Stimulated activated CD8-positive, alpha-beta memory T cell treated with anti-CD3 and anti-CD28 coated beads, Interleukin-4, amount 100 ng/mL, for 1 hour (primary cell): ENCODE measurements at places on chromosomes 2 and 18.

DNA sequence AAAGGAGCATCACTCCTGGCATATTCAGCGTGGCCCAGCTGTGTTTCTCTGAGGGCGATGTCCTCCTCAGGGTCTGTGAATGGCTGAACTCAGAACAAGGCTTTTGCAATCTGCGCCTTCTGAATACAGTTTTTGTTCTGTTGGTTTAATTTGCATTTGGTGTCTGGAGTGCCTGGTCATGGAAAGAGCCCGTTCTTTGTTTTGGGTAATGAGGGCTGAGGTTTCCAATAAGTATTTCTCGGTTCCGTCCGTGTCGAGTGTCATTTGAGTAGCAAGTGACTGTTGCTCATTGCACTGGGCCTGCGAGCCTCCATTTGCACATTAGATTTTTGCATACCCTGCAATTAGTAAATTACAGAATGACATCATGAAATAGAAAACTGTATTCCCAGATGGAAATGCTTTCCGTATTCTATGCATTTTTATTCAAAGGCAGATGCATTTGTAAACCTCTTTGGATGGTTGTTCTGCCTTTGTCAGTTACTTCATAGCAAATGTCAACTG lies 57.3 kb downstream of the NEDD4L start:
- no peak for DNase-seq

GRCh38 chr2:190979906-190980629 lies 33.9 kb downstream of the STAT1 start:
- DNase-seq = no peak

DNA sequence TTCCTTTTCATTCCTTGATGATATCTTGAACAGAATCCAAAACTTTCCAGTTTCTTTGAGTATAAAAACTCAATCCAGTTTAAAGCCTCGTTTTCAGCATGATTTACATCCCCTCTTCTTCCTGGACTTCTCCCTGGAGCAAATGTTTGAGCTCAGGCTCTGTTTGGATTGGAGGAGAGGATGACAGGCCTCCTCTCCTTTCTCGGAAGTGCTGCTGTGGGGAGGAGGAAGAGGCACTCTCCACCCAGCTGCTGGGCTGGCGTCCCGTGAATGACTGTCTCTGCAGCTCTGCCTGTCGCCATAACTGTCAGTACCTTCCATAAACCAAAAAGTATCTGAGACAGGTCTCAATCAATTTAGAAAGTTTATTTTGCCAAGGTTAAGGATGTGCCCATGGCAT lies 238.2 kb upstream of the AGAP1 start:
- DNase-seq = no peak

- no peak for DNase-seq
Observed at GRCh38 chr2:26269571-26270158, 24.9 kb downstream of the HADHB start.

GRCh38 chr2:196077821-196078220 lies 9.2 kb upstream of the DNAH7 start:
- DNase-seq = no peak

DNA sequence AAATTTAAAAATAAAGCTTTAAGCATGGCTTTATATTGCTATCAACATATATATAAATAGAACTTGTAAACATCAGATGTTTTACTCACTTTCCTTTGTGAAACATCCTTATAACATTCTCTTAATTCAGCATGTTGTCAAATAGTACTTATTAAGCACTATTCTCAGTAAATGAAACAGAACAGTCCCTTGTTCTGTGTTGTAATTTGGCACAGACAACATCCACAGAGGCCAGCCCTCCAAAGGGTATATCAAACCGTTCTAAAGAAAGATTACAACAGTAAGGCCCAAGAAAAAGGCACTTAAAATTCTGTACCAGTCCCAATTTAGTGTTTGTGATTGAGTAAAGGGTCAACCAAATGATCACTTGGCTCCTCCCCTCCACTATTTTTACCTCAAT lies 46.0 kb downstream of the GAREM1 start:
- DNase-seq = no peak

DNA sequence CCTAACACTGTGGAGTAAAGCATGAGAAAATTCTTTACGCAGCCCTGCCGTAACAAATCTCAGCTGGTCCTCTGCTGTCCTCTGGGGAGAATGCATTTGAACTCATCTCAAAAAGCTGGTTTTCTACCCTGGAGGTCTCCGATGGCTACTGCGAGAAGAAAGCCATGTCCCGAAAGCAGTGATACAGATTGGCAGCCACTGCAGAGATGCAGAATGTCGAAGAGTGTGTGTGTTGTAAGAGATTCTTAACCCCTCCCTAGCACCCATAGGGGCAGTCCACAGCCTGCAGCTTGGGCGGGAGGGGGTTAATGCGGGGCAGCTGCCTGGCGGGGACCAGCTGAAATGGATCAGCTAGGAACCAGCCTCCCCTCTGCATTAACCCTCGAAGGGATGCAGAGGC lies 235.9 kb downstream of the ZNF516 start:
- DNase-seq = no peak

GRCh38 chr2:13581471-13581870 lies 864.7 kb downstream of the TRIB2 start:
- DNase-seq = no peak

GRCh38 chr2:230220347-230220969 lies 674 bp upstream of the SP110 start:
- no peak for DNase-seq

DNA sequence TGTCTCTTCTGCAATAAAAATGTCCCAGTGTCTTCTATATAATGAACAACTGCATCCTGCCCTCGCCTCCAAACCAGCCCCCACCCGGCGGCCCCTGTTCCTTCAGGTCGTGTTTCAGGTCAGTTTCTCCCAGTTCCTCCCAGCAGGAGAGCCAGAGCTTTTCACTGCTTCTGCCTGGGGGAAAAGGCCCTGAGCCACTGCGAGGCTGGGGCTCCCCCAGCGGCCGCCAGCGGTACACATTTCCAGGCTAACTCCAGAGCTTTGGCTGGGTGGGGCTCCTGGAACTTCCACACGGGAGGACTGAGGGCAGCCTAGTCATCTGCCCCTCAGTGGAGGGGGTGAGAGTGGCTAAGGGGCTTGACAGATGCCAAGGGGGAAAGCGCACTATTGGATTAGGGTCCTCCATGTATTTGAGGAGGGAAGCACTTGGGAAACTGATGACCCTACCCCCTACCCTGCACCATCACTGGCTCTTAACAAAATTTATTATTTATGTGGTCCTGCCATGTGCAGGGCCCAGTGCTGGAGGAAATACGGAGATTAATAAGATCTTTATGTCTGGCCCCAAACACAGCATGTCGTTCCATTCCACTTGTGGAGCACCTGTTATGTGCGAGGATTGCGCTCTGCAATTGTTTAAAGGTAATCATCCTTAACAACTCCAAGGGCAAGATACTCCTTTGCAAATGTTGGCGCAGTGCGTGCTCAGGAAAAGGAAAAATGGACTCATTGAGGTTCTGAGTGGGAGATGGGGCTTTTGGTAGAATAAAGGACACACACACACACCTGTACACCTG lies 17.3 kb upstream of the CYS1 start:
- DNase-seq = no peak

DNA sequence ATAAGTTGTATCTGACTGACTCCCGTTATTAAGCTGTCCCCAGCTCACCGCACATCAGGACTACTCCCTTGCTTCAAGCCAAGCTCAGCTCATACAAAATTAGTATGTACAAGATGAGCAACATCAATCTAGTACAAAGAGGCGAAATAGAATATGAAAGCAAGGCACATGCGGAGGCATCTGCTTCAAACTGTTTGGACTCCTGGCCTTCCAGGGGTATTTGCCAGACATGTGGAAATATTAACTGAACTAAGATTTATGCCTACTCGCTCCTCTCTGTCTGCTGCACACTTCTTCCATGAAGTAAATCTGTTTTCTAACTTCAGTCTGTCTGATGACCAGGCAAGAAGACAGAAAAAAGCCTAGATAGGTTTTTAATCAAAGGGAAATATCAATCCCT lies 499.8 kb downstream of the PID1 start:
- DNase-seq = no peak

GRCh38 chr2:64913357-64913869 lies 75.8 kb upstream of the SLC1A4 start:
- no peak for DNase-seq

GRCh38 chr18:56139372-56139771 lies 499.0 kb downstream of the TXNL1 start:
- no peak for DNase-seq

- DNase-seq = no peak
Observed at GRCh38 chr18:10207682-10208345, 246.6 kb upstream of the APCDD1 start.

- no peak for DNase-seq
Observed at GRCh38 chr2:36528766-36529392, 69.1 kb downstream of the FEZ2 start.

GRCh38 chr18:11392292-11392691 lies 217.1 kb upstream of the SLC35G4 start:
- no peak for DNase-seq

DNA sequence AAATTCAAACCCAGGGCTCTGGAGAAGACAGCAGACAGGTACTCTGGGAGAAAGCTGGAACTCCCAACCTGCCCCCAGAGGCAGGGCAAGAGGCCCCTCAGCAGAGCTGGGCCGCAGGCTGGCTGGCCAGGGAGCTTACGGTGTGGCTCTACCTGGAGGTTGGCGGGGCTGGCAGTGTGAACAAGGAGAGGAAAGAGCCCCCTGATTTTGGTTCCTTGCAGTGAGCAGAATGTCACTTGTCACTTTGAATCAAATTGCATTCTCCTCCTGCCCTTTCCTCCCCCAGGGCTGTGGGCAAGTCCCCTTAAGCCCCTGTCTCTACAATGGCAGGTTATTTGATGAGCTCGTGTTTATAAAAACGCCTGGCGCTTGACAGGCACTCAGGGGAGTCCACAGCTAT lies 32.6 kb downstream of the MYO7B start:
- DNase-seq = no peak

DNA sequence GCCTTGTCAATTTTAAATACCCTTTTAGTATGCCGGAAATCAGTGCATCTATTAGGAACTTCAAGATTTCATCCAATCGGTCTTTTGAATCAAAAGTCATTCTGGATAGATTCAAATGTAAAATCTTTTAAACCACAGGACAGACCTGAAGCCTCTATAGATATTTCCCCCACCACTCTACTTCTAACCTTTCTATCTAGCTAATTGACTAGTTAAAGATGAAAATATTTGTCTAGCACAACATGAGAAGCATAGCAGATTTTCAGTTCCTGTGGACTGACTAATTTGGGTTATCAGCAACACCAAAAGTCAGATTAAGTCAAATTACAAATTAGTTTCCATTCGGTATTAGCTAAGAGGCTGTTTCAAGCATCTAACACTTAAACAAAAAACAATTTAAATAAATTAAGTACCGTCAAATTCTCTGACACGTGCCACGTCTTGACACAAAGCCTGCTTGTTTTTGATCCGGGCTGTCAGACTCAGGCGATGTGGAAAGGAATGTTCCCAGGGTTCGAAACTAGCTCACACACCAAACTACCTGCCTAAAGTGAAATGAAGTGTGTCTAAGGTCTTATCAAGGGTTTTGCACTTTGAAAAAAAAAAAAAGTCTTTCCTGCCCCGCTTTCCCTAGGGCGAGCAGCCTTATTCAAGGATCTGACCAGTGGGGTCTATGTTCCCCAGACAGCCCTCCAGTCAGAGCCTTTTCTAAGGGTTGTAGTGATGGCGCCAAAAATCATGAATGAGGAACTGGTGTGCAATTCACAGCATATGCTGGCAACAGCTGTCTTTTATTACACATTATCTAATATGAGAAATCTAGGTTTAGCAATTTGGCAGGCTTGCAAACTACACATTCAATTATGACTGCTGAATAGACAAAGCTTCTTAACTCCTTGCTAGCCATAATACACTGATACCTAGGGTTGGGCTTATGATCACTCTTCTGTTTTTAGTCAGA lies 4.7 kb downstream of the CYTIP start:
- no peak for DNase-seq

DNA sequence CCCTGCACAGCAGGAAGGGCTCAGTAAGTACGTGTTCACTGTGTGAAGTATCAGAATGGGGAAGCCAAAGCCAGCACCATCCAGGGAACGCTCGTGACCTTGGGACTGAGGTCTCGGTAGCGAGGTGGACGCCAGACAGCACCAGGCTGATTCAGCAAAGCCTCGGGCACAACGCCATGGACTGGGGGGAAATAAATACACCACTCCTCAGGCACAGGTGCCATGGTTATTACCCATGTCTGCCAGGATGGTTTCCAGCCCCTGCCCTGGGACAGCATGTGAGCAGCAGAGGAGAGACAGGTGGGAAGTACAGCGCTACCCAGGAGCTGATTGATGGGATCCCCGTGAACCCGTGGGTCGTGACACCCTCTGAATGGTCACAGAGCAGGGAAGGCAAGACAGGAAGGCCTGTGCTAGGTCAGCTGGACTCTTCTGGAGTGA lies 53.0 kb downstream of the REEP1 start:
- DNase-seq = no peak

DNA sequence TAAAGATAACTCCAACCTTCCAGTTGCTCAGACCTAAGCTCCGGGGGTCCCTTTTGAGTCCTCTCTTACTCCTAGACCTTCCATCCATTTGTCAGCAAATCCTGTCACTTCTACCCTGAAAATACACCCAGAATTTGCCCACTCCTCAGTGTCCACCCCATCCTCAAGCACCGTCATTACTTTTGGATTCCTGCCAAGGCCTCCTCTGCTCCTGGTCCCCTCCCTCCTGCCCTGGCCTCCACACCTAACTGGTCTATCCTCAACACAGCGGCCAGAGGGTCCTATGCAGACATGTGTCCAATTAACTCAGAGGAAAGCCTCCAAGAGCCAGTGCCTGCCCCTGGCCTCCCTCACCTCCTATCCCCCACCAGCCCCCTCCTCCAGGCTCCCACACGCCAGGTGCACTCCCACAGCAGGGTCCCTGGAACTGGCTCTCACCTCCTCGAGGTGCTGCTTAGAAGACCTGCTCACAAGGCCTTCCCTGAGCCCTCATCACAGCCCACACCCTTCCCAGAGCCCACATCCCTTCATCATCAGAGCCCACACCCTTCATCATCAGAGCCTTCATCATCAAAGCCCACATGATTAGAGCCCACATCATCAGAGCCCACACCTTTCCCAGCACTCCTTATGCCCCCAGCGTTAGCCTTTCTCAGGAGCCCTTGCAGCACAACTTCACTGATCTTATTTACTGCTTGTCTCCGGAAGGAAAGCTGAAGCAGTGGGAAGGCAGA lies 20.4 kb downstream of the FAM178B start:
- no peak for DNase-seq

DNA sequence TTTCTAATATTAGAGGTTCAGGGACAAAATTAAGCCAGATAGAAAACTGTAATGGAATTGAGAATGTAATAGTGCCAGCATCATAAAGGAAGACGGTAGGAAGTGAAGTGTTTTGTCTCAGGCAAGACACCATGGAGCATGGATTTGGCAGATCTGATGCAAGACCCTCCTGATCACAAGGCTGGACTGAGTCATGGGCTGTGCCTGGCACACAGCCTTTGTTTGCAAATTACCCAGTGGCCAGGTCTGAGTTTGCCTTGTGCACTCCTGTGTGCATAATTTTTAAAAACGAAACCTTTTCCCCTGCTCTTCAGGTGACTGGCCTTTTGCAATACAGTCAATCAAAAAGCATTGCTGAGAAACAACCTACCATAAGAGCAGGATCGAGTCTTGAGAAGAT lies 2.0 kb upstream of the UPP2 start:
- DNase-seq = no peak
